ENCODE measurements at places on chromosomes 2 and 18. TPM values are rescaled to one million over a fixed set of nuclear protein-coding genes. Genes with fewer than 3 reads are reported as not detected.

DNA sequence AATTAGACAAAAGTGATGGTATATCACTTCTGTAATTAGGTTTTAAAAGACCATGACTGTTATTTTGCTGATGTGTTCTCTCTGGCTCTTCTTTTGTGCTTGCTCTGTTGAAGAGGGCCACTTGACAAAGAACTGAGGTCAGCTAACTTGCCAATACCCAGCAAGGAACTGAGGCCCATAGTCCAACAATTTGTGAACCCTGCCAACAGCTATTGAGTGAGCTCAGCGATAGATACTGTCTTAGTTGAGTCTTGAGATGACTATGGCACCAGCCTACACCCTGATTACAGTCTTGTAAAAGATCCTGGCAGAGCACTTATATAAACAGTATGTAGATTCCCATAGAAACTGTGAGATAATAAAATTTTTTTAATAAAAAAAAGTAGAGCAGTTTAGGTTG lies 103.0 kb downstream of the BMPR2 start:
- no peaks in the 10 kb centered on the region for H3K27me3 ChIP-seq
- no peak overlapping the region for H3K27ac ChIP-seq
- H3K4me3 ChIP-seq = no peak overlapping the region
- H3K4me1 ChIP-seq = peaks cover 13% of the 10 kb centered on the region
- DNase-seq = no peak

DNA sequence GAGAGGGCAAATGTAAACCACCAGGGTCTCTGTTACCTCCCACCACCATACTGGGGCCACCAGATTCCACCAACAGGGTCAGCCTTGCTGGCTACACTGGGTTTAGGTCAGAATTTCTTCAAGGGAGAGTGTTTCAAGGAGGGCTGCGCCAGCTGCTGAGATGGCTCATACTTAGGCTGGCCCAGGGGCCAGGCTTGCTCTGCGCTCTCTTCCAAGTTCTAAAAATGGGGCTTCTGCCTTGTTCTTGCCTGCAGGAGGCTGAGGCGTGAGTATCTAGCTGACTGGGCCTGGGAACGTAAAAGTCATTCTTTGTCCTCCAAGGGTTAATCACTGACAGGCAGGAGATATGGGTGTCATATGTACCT lies 28.1 kb downstream of the MRPL33 start:
- H3K27ac ChIP-seq = no peak overlapping the region
- H3K4me1 ChIP-seq = no peaks in the 10 kb centered on the region
- H3K27me3 ChIP-seq = no peaks in the 10 kb centered on the region
- DNase-seq = no peak

GRCh38 chr2:178479758-178480226 lies 465 bp upstream of the PLEKHA3 start:
- H3K4me3 ChIP-seq = peak overlapping the region; percentile 89
- H3K27me3 ChIP-seq = no peaks in the 10 kb centered on the region

GRCh38 chr18:38552732-38553321 lies 987.2 kb upstream of the CELF4 start:
- no peaks in the 10 kb centered on the region for H3K27me3 ChIP-seq
- H3K27ac ChIP-seq = no peak overlapping the region
- H3K4me1 ChIP-seq = no peaks in the 10 kb centered on the region
- no peak overlapping the region for H3K4me3 ChIP-seq

GRCh38 chr2:194826241-194826640 lies 830.8 kb upstream of the SLC39A10 start:
- no peak for DNase-seq
- H3K4me3 ChIP-seq = no peak overlapping the region
- H3K36me3 ChIP-seq = no peaks in the 10 kb centered on the region
- no peaks in the 10 kb centered on the region for H3K27me3 ChIP-seq
- no peaks in the 10 kb centered on the region for H3K4me1 ChIP-seq
- H3K27ac ChIP-seq = no peak overlapping the region

DNA sequence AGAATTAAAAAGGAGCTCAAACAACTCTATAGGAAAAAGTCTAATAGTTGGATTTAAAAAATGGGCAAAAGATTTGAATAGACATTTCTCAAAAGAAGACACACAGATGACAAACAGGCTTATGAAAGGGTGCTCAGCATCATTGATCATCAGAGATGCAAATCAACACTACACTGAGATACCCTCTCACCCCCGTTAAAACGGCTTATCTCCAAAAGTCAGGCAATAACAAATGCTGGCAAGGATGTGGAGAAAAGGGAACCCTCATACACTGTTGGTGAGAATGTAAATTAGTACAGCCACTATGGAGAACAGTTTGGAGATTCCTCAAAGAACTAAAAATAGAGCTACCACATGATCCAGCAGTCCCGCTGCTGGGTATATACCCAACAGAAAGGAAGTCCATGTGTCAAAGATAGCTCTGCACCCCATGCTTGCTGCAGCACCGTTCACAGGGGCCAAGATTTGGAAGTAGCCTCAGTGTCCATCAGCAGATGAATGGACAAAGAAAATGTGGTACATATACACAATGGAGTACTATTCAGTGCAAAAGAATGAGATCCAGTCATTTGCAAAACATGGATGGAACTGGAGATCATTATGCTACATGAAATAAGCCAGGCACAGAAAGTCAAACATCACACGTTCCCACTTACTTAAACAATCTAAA lies 46.7 kb upstream of the B3GNT7 start:
- no peak for DNase-seq
- no peaks in the 10 kb centered on the region for H3K27me3 ChIP-seq
- no peak overlapping the region for H3K4me3 ChIP-seq

DNA sequence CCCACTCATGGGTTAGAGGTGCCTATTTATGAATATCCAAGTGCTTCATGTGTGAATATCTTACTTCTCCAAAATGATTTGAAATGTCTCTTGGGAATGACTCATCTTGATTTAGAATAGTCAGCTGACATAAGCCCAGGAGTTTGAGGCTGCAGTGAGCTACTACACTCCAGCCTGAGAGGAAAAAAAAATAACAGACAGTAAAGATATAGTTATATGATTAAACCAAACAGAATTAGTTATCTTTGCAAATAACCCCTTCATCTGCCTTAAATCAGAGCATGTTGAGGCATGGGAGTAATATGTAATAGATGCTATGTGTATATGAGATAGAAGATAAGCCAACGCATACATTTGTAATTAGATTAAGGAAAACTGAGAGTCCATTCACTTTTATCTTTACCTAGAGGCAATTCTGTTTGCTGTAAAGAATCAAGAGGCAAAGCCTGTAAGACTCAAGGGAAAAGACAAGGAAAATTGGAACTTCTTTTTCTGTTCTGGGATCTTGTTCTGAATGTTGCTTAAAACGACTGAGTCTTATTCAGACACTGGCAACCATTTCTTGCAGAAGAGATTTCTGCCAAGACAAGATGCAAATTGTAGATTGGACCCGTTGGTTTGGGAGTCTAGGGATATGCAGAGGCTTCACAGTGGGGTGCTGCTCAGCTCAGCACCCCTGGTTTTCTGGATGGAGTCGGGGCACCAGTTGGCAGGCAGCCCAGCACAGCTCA lies 104.4 kb downstream of the LIPG start:
- H3K4me1 ChIP-seq = no peaks in the 10 kb centered on the region
- no peak for DNase-seq
- no peak overlapping the region for H3K27ac ChIP-seq
- no peaks in the 10 kb centered on the region for H3K36me3 ChIP-seq
- no peak overlapping the region for H3K4me3 ChIP-seq

GRCh38 chr18:312415-312814 lies 44.6 kb upstream of the THOC1 start:
- H3K36me3 ChIP-seq = no peaks in the 10 kb centered on the region
- peaks cover 2% of the 10 kb centered on the region for H3K27me3 ChIP-seq
- H3K4me3 ChIP-seq = no peak overlapping the region

DNA sequence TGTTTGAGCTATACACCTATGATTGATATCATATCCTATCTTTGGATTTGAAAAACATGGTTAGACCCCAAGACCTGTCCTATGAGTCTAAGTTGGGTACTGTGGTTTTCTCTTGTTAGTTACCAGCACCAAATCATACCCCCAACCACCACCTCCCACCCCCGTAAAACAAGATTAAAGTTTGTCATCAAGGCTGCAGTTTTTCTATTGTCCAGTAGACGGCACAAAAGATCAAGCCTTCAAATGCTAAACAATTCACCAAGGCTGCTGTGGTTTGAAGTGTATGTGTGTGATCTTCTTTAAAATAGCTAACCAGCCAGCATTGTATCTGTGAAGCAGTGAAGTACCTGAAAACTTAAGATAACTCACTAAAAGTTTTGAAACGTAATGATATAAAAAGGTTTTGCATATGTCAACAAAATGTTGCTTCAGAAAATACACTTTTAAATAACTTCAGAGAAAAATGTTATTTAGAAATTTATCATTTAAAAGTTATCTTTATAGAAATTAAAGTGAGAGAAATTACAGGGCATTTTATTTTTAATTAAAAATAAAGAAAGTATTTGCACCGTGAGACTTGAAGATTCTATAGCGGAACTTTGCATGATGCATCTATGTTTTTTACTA lies 5.8 kb upstream of the MEIS1 start:
- no peak for DNase-seq
- no peaks in the 10 kb centered on the region for H3K36me3 ChIP-seq
- no peak overlapping the region for H3K4me3 ChIP-seq

GRCh38 chr2:176924909-176925534 lies 287.6 kb upstream of the HNRNPA3 start:
- H3K27me3 ChIP-seq = no peaks in the 10 kb centered on the region
- H3K27ac ChIP-seq = no peak overlapping the region
- no peaks in the 10 kb centered on the region for H3K36me3 ChIP-seq
- H3K4me1 ChIP-seq = no peaks in the 10 kb centered on the region
- H3K4me3 ChIP-seq = no peak overlapping the region

- no peak overlapping the region for H3K27ac ChIP-seq
- H3K4me3 ChIP-seq = no peak overlapping the region
- no peaks in the 10 kb centered on the region for H3K36me3 ChIP-seq
- peaks cover 4% of the 10 kb centered on the region for H3K4me1 ChIP-seq
Measured at GRCh38 chr2:168939918-168940317, 38.8 kb downstream of the G6PC2 start.

DNA sequence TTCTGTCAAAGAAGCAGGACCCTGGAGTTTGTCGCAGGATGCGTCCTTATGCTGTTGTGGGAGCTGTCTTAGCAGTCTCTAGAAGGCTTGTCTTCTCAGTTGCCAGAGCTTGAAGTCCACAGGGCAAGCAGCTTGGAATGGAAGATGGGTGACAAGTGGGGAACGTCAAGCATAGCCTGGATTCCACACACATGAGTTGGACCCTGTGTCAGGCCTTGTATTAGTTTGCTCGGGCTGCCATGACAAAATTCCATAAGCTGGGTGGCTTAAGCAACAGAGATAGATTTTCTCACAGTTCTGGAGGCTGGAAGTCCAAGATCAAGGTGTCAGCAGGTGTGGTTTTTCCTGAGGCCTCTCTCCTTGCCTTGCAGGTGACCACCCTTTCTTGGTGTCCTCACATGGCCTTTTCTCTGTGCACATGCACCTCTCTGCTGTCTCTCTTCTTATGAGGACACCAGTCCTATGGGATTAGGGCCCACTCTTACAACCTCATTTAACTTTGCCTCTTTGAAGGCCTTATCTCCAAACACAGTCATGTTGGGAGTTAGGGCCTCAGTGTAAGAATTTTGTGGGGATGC lies 51.3 kb downstream of the THNSL2 start:
- no peak overlapping the region for H3K4me3 ChIP-seq
- no peaks in the 10 kb centered on the region for H3K4me1 ChIP-seq
- H3K27ac ChIP-seq = no peak overlapping the region
- peaks cover 7% of the 10 kb centered on the region for H3K27me3 ChIP-seq
- no peaks in the 10 kb centered on the region for H3K36me3 ChIP-seq

- no peak overlapping the region for H3K27ac ChIP-seq
- H3K36me3 ChIP-seq = no peaks in the 10 kb centered on the region
- DNase-seq = no peak
- H3K4me3 ChIP-seq = no peak overlapping the region
Measured at GRCh38 chr18:2424420-2424819, 146.9 kb downstream of the METTL4 start.

GRCh38 chr2:56130463-56131070 lies 53.2 kb upstream of the CCDC85A start:
- no peaks in the 10 kb centered on the region for H3K4me1 ChIP-seq
- peak; percentile 6 for DNase-seq
- no peaks in the 10 kb centered on the region for H3K36me3 ChIP-seq
- H3K27ac ChIP-seq = no peak overlapping the region
- peaks cover 4% of the 10 kb centered on the region for H3K27me3 ChIP-seq
- H3K4me3 ChIP-seq = no peak overlapping the region

- peak overlapping the region; percentile 48 for H3K27ac ChIP-seq
- peaks cover 25% of the 10 kb centered on the region for H3K4me1 ChIP-seq
- H3K36me3 ChIP-seq = no peaks in the 10 kb centered on the region
- H3K4me3 ChIP-seq = no peak overlapping the region
Measured at GRCh38 chr2:46067501-46068305, 229.5 kb upstream of the EPAS1 start.

- peaks cover 20% of the 10 kb centered on the region for H3K36me3 ChIP-seq
- no peak overlapping the region for H3K27ac ChIP-seq
- H3K27me3 ChIP-seq = no peaks in the 10 kb centered on the region
- no peak overlapping the region for H3K4me3 ChIP-seq
- no peak for DNase-seq
Measured at GRCh38 chr2:72367530-72368225, 220.0 kb upstream of the CYP26B1 start.

DNA sequence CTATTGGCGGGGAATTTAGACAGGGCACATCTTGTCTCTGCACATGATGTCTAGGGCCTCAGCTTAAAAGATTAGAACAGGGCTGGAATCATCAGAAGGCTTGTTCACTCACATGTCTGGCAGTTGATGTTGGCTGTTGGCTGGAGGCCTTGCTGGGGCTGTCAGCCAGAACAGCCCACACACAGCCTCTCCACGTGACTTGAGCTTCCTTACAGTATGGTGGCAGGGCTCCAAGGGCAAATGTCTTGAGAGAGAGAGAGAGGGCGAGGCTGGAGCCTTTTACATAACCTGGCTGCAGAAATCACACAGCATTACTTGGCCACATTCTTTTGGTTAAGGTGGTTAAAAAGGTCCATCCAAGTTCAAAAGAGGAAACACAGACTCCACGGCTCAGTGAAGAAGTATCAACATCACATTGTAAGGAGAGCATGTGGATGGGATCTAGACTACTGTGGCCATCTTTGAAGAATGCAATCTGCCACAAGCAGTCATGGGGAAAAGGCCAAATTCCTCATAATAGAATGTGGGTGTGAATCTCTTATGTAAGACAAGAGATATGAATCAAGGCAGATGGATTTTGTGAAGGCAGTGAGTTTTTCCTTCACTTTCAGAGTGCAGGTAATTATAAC lies 30.4 kb downstream of the SRSF7 start:
- no peaks in the 10 kb centered on the region for H3K27me3 ChIP-seq
- H3K4me3 ChIP-seq = peak overlapping the region; percentile 27
- DNase-seq = no peak
- peaks cover 44% of the 10 kb centered on the region for H3K36me3 ChIP-seq
- H3K4me1 ChIP-seq = peaks cover 75% of the 10 kb centered on the region
- peak overlapping the region; percentile 78 for H3K27ac ChIP-seq

GRCh38 chr2:27705851-27706622 lies 42.3 kb downstream of the SLC4A1AP start:
- H3K4me3 ChIP-seq = no peak overlapping the region
- peaks cover 23% of the 10 kb centered on the region for H3K4me1 ChIP-seq
- no peaks in the 10 kb centered on the region for H3K36me3 ChIP-seq
- H3K27me3 ChIP-seq = no peaks in the 10 kb centered on the region

ROCK2 gene
- total RNA-seq = 14.4 TPM

G6PC2 gene
- total RNA-seq = not detected

SOX11 gene
- not detected for total RNA-seq

TRIM43 gene
- not detected for total RNA-seq

CRYGD gene
- total RNA-seq = not detected

ZNF892 gene
- 3.2 TPM for total RNA-seq

SLC20A1 gene
- total RNA-seq = 69.6 TPM

ANKRD53 gene
- total RNA-seq = not detected

REG3A gene
- total RNA-seq = not detected
